Placental pericyte (primary cell): ENCODE measurements at places on chromosomes 1 and 21. TPM values are rescaled to one million over a fixed set of nuclear protein-coding genes. Genes with fewer than 3 reads are reported as not detected.

NEGR1 gene
- 2.2 and 15.3 TPM in 2 replicates for total RNA-seq

UTS2 gene
- 0.14 TPM in 1 of 2 replicates, not detected in the other for total RNA-seq

ALX3 gene
- total RNA-seq: not detected in 2 replicates

LCE2D gene
- not detected in 2 replicates for total RNA-seq

IL23R gene
- total RNA-seq: not detected in 2 replicates

TGFB2 gene
- 15.2 and 18.6 TPM in 2 replicates for total RNA-seq

MRTO4 gene
- total RNA-seq: 17.9 and 46.4 TPM in 2 replicates

AGO3 gene
- 14.4 and 25.3 TPM in 2 replicates for total RNA-seq

PTPRF gene
- 125 and 132 TPM in 2 replicates for total RNA-seq

HSD11B1 gene
- total RNA-seq: 11.6 and 18.6 TPM in 2 replicates

ERICH3 gene
- not detected in 2 replicates for total RNA-seq

RBM34 gene
- total RNA-seq: 32.5 and 65.9 TPM in 2 replicates

TMEM63A gene
- total RNA-seq: 21.2 and 29.9 TPM in 2 replicates

FAM177B gene
- 0.29 TPM in 1 of 2 replicates, not detected in the other for total RNA-seq
